Muscle of back (tissue), 13 donors: ENCODE measurements at places on chromosomes 2 and 18.

GRCh38 chr2:11520092-11520693 is 13.7 kb upstream of the GREB1 start:
- DNase-seq = no peak

DNA sequence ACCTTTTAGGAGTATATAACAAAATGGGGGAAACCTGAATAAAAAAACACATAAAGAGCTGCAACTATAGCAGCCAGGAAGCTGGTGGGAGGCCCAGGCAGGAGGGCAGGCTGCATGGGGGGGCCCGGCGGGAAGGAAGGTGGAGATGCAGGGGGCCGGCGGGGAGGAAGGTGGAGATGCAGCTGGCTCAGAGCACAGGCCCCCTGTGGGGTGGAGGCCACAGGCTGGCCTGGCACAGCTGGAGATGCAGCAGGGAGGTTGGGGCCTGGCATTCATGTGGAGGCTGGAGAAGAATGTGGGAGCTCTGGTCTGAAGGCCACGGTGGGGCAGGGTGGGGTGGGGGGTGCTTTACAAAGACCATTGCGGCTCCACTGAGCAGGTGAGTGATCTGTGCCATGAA is 31.4 kb downstream of the FAM228A start:
- no peak for DNase-seq

DNA sequence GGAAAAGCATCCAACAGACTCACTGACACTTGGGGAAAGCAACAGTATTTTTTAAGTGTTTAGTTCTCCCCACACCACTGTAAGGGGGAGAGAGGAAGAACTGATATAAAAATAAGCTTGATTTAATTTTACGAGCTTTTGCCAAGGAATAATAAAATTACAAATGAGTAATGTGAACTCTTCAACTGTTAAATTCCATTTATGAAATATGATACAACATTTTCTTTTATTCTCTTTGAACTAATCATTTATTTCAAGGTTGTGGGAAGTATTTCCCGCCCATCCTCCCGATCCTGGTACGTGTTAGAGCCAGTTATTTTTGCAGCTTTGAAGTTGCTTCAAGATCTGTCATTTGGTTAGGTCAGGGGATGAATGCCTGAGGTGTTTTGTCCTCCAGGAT is 35.2 kb downstream of the WDPCP start:
- DNase-seq = peak; percentile 11

GRCh38 chr2:44110444-44110843 is 58.2 kb upstream of the PPM1B start:
- no peak for DNase-seq

GRCh38 chr18:50401295-50401694 is 26.4 kb downstream of the SKA1 start:
- no peak for DNase-seq
